Activated naive CD4-positive, alpha-beta T cell treated with anti-CD3 and anti-CD28 coated beads, Interleukin-2, amount 50 U/mL, for 72 hours (primary cell): ENCODE measurements at places on chromosomes 3 and 15. TPM values are rescaled to one million over a fixed set of nuclear protein-coding genes. Genes with fewer than 3 reads are reported as not detected.

The PPM1L gene
- total RNA-seq, result 2.1 TPM

The CASR gene
- total RNA-seq, result not detected

The CALML4 gene
- total RNA-seq, result 9.7 TPM

- DNase-seq, result no peak
Measured at GRCh38 chr3:64093211-64093610, 69.9 kb upstream of the PSMD6 start.

DNA sequence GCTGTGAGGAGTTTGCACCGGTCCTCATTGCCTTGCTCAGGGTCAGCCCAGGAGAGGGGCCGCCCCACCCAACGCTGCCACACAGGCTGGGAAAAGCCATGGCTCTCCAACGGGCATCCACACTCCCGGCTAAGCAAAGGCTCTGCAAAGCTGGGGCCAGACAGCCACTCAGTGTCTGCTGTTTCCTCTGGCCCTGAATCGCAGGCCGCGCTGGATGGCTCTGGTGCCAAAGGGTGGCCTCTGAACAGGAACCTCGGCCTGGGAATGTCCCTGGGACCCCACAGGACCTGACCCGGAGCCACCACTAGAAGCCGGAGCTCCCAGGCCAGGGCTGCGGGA, 42.9 kb downstream of the RPN1 start:
- no peak for DNase-seq

DNA sequence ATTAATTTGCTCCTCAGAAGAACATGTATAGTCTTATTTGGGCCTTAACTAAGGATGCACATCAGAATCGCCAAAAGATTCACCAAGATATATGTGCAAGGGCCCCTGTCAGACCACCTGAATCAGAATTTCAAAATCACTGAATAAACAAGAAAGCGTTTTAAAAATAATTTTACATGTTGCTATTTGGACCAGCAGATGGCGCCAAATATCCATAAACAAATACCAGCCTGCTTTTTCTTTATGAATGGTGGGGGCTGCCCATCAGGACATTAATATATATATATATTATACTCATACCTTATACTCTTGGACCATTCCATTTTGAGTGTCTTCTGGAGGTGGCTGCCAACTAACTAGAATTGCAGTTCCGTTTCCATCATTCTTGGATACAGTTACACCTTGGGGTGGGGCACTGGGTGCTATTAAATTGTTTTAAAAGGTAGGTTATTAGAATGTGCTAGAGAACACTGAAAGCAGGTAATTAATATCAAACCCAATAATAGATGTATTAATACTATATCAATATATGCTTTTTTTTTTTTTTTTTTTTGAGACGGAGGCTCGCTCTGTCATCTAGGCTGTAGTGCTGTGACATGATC, 1108.3 kb downstream of the ROBO1 start:
- peak; percentile 10 for DNase-seq

DNA sequence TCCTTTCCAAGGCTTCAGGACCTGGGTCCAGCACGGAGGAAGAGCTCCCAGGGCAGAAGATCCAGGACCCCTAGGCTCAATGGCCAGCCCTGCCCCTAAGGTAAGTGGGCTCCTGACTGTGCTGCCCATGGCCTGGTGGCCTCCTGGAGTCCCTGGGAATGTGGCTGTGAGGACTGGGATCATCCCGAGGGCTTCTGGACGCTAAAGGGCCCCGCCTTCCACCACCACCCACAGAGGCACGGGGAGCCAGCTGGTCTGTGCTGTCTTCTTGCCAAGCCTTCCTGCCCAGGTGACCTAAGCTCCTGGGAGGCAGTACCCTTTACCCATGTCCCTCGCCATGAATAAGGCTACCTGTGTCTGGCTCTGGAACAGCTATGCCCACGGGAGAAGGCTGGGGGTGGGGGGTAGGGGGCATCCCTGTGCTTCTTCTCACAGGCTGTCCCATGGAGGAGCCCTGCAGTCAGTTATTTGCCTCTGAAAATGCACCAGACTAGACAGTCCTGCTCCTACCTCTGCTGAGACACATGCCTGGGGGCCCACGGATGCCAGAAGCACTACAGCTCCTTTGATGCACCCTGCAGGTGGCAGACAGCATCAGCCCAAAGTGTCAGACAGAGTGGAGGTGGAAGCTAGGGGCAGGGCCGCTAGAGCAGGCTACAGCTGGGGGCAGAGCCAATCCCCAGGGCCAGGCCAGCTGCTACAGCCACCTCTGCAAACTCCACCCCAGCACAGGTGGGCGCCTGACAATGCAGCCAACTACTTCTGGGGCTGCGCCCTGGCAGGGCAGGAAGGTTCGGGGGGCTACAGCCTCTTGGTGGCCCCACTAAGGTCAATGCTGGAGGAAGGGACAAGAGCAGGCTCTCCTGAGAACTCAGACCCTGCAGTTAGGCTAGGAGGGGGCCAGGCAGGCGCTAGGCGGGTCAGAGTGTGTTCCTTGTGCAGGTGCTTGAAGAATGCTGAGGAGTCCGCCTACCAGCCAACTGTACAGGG, 90.9 kb downstream of the SEC22A start:
- no peak for DNase-seq

DNA sequence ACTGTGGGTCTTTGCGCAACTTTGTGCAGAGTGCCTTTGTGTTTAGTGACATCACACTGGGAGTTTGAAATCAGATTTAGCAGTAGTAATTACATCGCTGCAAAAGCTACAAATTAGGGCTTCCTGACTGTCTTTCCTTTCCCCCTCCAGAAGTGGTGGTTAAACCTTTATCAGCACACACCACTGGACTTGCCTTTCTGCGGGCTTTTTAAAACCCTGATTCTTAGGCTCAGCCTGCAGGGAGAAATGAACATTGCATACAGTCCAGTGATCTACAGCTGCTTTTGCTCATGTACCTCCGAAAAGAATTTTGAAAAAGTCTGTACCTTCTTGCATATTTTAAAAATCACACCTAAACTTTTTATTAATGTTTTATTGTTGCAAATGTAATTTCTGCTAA, 219.7 kb upstream of the NAALADL2 start:
- DNase-seq, result no peak
